CD4-positive, alpha-beta T cell (primary cell): ENCODE measurements at places on chromosomes 4 and X. TPM values are rescaled to one million over a fixed set of nuclear protein-coding genes. Genes with fewer than 3 reads are reported as not detected.

Gene UGT2B17
- total RNA-seq, result not detected

Gene FGF16
- not detected for total RNA-seq

Gene TRMT2B
- 27.9 TPM for total RNA-seq

- DNase-seq, result no peak
Measured at GRCh38 chr4:129109965-129110824, 14.2 kb downstream of the C4orf33 start.

GRCh38 chrX:11768039-11768438 is 10.0 kb downstream of the MSL3 start:
- DNase-seq, result no peak

Gene TBC1D8B
- total RNA-seq, result 0.22 TPM

GRCh38 chr4:82284858-82285805 is 88.7 kb downstream of the HNRNPD start:
- DNase-seq, result peak; percentile 99

DNA sequence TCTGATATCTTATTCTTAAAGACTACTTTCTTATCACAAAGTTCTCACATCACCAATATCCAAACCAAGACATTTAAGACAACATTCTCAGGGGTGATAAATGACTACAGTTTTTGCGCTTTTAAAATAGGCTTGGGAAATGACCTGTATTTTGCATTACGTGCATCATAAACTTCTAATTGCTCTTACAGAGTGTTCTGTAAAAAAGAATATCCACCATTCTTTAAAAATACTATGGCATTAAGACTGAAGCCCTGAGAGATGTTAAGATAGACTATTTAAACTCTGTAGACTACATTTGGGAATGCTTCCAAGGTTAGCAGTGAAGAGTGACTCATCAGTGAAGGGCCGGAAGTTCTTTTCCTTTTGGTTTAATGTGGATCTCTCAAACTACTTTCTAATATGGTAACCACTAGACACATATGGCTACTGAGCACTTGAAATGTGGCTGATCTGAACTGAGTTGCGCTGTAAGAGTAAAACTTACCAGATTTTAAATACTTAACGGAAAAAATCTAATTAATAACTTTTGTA is 518.8 kb upstream of the FTHL17 start:
- DNase-seq, result no peak

Gene HUWE1
- 127 TPM for total RNA-seq

- no peak for DNase-seq
Measured at GRCh38 chr4:11423465-11423864, 5.2 kb downstream of the HS3ST1 start.

DNA sequence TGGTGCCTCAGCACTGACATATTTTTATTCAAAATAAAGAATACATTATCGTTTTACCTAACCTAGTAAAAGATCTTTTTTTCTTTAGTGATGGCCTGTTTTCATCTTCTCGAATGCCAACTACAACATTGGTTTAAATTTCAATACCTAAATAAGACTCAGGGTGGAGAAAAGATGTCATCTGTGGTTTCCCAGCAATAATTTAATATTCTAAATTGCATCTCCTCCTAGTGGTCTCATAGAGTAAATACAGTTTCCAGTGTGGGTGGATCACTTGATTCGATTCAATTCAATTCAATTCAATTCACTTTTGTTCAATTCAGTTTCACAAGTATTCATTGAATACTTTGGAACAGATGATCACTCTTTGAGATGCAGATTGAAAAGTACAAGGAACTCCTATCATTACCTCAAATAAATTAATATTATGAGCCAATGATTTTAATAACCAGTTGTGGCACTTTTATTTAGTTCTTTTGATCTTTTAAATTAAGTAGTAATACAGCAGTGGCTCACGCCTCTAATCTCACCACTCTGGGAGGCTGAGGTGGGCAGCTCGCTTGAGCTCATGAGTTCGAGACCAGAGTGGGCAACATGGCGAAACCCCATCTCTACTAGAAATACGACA is 427.2 kb downstream of the FAT4 start:
- no peak for DNase-seq

- no peak for DNase-seq
Measured at GRCh38 chrX:48785540-48786214, 713 bp upstream of the GATA1 start.
